ENCODE measurements at places on chromosomes 2 and 18.

- no peak for DNase-seq
These were observed 40.9 kb downstream of the SCTR start for GRCh38 chr2:119483395-119483753.

- DNase-seq: no peak
These were observed 203.4 kb downstream of the TGIF1 start for GRCh38 chr18:3653263-3653850.

DNA sequence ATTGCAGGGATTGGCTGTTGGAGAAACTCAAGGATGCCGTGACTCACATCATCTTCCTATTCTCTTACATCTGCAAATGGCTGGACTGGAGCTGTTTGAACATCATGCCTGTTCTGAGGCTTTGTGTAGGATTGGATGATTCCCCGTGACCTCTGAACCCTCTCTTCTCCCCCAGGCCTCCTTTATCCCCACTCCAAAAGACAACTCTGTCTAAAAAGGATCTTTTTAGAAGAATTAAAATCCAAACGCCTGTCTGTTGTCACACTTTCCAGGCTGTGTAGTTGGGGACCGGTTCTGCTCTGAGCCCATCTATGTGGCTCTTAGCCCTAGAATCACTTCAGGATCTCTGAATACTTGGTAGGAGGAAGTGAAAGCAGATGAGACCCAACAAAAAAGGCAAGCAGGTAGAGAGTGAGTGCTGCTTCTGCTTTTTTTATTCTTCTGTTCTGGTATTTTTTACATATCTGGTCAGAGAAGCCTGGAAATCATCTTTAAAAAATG lies 565 bp downstream of the SP140 start:
- DNase-seq: no peak

DNA sequence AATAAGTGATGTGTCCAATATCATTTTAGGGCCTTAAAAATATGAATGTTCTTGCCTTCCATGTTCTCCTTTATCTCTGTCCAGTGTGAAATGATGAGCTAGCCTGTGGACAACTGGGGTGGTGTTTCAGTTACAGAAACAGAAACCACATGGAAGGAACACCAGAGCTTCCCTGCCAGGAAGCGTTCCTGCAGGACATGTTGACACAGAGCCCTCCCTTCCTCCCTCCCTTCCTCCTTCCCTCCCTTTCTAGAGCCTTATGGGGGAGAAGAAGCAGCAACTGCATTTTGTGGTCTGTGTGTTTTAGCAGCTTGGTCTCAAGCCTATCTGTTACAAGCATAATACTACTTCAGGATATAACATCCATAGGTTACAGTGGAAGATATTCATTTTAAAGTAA lies 539.7 kb upstream of the NETO1 start:
- no peak for DNase-seq

- no peak for DNase-seq
These were observed 121.6 kb downstream of the MTCL1 start for GRCh38 chr18:8826971-8827370.

DNA sequence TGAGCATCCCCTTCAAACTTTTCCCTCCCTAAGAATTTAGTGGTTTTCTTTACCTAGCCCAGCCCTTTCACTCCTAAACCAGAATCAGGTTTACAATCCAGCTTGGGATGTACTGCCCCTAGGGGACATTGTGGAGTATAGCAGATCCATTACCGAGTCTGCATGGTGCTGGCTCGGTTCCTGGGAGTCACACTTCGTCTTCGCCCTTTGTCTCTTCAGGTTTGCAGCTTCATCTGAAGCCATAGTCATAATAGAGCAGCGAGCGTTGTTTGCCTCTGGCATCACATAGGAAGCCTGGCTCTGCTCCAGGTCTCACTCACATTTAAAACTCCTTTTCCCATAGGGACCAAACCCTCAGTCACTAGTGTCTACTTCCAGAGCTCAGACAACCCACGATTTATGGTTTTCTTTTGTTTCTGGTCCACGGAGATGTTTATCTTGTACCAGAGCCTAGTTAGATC lies 16.8 kb upstream of the LYPD6 start:
- DNase-seq: no peak

GRCh38 chr2:215830304-215830703 lies 183.0 kb downstream of the MREG start:
- DNase-seq: no peak

DNA sequence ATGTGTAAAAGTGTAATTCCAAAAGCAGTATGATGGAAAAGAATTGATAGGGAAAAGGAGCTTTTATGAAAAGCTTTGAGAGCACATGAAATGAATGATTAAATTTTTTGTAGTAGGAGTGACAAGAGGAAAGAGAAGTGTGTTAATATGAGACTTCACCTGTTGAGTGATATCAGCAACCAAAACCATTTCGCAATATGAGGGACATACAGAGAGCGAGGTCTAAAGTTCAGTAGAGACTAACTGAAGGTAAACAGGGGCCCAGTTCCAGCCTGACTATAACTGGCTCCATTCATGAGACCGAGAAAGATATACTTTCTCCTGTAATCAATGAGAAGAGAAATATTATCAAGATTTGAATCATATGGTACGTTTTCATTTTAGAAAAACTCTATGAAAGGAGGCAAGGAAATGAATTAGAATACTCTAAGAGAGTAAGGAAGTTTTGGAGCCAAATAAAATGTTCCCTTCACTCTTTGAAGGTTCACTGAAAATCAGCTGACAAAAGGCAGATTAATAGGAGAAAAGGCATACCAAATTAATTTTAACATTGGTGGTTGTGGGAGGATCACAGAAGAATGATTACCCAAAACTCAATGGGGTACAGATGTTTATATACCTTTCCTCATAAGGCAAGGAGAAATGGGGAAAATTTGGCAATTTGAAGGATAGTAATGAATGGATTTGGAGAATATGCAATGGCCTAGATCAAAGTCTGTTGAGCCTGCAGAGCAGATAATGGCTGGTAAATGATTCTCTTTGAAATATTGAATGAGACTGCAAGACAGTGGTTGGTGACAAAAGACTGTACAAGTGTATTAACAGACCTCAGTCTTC lies 932.2 kb downstream of the TDRD15 start:
- no peak for DNase-seq

DNA sequence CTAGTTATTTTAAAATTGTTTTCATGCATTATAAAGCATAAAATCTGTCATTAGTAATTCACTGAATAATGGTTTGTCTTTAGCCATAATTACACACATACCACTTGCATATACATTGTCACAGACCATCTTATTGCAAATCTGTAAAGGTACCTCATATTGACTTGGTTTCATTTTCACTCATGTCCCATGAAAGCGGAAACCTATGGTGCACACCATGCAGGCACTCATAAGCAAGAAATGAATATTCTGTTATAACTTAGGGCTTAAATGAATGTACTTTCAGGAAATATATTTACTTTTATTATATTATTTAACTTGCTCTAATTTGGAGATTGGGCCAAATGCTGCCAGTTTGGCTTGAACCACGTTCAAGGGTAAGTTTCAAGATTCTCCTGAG lies 29.2 kb upstream of the STK17B start:
- DNase-seq: no peak

DNA sequence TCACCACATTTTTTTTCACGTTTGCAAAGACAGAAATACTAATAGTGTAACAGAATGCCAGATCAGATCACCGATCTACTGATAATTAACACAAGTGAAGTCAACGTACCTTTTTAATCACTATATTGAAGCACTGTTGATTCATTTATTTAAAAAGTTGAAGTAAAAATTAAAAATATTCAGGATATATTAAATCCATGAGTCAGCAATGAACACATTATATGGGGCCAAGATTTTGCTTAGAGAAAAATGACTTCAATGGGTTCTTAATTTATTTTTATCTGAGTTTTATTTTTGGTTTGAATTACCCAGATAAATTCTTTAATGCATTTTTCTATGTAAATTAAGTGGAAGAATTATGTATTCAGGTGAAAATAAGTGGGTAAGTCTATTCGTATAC lies 14.2 kb downstream of the SPHKAP start:
- no peak for DNase-seq

GRCh38 chr2:75054296-75054695 lies 95.9 kb downstream of the POLE4 start:
- no peak for DNase-seq

DNA sequence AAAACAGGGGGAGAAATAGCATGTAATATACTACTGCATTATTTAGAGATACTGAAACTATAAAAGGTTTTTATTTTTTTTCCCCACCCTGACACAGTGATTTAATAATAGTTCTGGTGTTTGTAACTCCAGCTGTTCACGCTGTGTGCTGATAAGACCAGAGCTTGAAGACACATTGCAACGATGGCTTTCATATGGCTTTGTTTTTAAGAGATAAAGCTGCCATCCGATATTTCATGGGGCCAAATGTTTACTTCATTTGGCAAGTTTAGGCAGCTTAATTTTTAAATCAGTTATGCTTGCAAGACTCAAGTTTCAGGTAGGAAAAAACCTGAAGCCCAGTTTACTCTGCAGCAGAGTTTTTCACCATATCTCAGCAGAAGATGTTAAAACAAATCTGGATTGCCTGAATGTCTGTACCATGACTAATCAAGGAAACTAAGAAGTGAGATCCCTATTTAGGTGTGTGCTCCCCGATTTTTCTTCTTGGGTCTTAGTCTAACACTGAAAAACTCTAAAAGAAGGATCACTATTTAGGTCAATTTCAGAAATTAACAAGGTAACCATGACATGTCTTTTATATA lies 508.6 kb downstream of the PARD3B start:
- DNase-seq: no peak

DNA sequence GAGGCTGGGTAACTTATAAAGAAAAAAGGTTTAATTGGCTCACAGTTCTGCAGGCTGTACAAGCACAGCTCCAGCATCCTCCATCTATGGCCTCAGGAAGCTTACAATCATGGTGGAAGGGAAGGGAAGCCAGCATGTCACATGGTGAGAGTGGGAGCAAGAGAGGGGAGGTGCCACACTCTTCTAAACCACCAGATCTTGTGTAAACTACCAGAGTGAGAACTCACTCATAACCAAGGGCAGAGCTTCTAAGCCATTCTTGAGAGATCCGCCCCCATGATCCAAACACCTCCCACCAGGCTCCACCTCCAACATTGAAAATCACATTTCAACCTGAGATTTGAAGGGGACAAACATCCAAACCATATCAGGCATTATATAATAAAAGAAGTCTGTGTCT lies 121.6 kb upstream of the CDC42EP3 start:
- DNase-seq: no peak

DNA sequence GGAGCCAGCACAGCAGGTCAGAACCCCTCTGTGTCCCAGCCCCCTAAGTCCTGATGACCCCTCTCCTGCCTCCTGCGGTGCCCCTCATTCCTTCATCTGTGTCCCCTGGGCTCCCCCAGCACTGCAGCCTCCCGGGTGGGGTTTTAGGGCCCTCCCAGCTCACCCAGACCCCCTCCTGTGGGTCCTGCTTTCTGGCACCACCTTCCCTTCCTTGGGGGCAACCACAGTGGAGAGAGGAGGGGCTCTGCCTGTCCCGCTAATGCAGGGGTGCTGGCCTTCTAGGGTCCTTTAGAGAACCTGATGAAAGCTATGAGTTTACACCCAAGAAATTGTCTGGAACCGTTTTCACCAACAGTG lies 42.7 kb upstream of the ALPP start:
- no peak for DNase-seq

GRCh38 chr2:135164431-135164830 lies 112.3 kb downstream of the RAB3GAP1 start:
- DNase-seq: no peak

GRCh38 chr2:10613263-10613662 lies 76.5 kb downstream of the NOL10 start:
- DNase-seq: no peak
